ENCODE measurements at places on chromosomes 1 and 21. TPM values are rescaled to one million over a fixed set of nuclear protein-coding genes. Genes with fewer than 3 reads are reported as not detected.

Gene MPZ
- not detected for polyA plus RNA-seq

Gene DIO1
- 0.11 TPM for polyA plus RNA-seq

Gene SLC44A5
- 0.88 TPM for polyA plus RNA-seq

Gene LMX1A
- polyA plus RNA-seq: not detected

Gene TMEM200B
- polyA plus RNA-seq: not detected

Gene SPRR2E
- not detected for polyA plus RNA-seq

Gene RAB3B
- polyA plus RNA-seq: not detected

Gene PGD
- polyA plus RNA-seq: 51.3 TPM

Gene DDR2
- polyA plus RNA-seq: 0.02 TPM

Gene PIGV
- polyA plus RNA-seq: 13.7 TPM

Gene CFHR5
- polyA plus RNA-seq: not detected

Gene KCNK2
- not detected for polyA plus RNA-seq

Gene ITLN2
- polyA plus RNA-seq: not detected

Gene PCP4L1
- polyA plus RNA-seq: not detected

Gene LIPI
- polyA plus RNA-seq: not detected

Gene FCMR
- polyA plus RNA-seq: 370 TPM

Gene ETNK2
- 3.7 TPM for polyA plus RNA-seq

Gene EFCAB14
- 145 TPM for polyA plus RNA-seq

Gene TNFRSF4
- polyA plus RNA-seq: 16.3 TPM

Gene C1orf115
- 1.5 TPM for polyA plus RNA-seq

Gene SLC16A4
- 0.80 TPM for polyA plus RNA-seq

Gene WNT4
- not detected for polyA plus RNA-seq

Gene CBR3
- polyA plus RNA-seq: 1.5 TPM

Gene S100A9
- 109 TPM for polyA plus RNA-seq

Gene MYCL
- polyA plus RNA-seq: 0.83 TPM

Gene FAM131C
- polyA plus RNA-seq: not detected

Gene MYOG
- not detected for polyA plus RNA-seq

Gene MASP2
- not detected for polyA plus RNA-seq

Gene MACF1
- 12.7 TPM for polyA plus RNA-seq

Gene PPP2R5A
- 64.6 TPM for polyA plus RNA-seq

Gene KRTAP11-1
- not detected for polyA plus RNA-seq

Gene SNX7
- polyA plus RNA-seq: not detected

Gene AMY2A
- polyA plus RNA-seq: not detected

Gene HORMAD1
- not detected for polyA plus RNA-seq

Gene ANGPTL3
- polyA plus RNA-seq: not detected

Gene DCDC2B
- not detected for polyA plus RNA-seq

Gene VANGL1
- polyA plus RNA-seq: 14.9 TPM

Gene CFHR3
- not detected for polyA plus RNA-seq

Gene TCP10L
- not detected for polyA plus RNA-seq

Gene PFKFB2
- polyA plus RNA-seq: 0.94 TPM
